Activated gamma-delta T cell treated with Interleukin-2 at 50 U/mL for 16 hours (primary cell): ENCODE measurements at places on chromosomes 12 and 14.

GRCh38 chr12:62530596-62530995 lies 64.0 kb downstream of the MON2 start:
- DNase-seq = no peak

DNA sequence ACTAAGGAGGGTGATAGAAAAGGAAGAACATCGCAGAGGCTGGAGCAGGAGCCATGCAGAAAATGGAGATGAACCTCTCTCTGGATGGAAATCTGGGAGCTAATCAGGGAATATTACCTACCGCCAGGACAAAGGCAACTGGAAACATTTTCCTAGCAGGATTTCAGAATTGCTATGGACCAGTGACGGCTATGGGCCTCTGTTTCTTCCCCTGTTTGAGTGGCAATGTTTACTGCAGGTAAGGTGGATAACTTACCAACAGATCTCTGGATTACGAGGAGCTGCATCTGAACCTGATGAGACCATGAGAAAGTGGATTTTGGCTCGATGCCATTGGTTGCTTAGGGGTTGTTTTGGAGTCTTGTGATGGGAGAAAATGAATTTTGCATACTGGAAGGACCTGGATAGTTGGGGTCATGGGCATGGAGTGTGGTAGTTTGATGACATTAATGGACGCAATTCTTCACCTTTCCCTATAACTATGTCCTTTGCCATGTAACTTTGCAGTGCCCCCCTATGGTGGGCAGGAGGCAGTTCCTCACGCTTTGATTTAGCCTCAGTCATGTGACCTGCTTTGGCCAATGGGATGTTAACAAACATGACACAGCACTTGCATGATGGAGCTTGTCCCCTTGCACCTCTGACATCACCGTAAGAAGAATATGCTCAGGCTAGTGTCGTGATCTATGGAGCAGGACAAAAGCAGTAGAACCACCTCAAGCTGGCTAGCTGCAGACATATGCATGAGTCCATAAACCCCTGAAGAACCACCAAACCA lies 51.1 kb downstream of the CALM1 start:
- DNase-seq = no peak

DNA sequence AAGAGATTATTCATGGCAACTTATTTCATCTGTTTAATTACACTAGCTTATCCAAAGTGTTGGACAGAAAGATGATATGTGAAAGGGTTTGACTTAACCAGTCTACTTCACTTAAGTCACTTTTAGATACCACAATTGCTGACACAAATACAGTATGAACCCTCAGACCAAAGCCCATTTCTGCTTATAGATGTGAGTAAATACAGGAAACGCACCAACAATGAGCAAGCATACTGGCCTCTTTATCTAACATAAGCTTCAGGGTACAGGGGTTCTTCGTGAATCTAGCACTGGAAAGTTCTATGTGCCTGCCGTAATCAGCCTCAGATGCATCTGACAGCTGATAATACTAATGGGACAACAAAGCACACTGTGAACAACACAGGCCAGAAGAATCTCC lies 209.6 kb downstream of the MED13L start:
- no peak for DNase-seq

- no peak for DNase-seq
Observed at GRCh38 chr12:115377779-115378178, 693.8 kb upstream of the TBX3 start.
